ENCODE measurements at places on chromosomes 2 and 18.

GRCh38 chr18:75896865-75897264, 469.4 kb upstream of the SMIM21 start:
- DNase-seq = no peak

- DNase-seq = no peak
Observed at GRCh38 chr2:195388028-195388427, 269.0 kb upstream of the SLC39A10 start.

DNA sequence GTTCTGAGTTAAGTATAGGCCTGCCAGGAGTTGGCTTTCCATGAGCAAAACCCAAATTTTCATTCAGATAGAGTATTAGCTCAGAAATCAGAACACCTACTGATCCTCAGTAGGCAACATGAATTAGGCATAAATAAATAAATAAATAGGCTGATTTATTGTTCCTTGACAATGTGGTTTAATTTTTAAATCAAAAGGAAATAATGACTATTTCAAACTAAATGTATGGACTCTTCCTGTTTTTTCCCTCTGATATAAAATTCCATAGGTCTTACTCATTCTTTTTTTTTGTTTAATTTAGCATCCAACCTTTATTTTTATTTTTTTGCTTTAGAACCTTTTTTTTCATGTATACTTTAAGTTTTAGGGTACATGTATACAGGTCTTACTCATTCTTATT, 140.2 kb upstream of the ITGA6 start:
- no peak for DNase-seq

- no peak for DNase-seq
Observed at GRCh38 chr2:11621410-11621809, 48.6 kb downstream of the NTSR2 start.

GRCh38 chr2:12254280-12254860, 462.4 kb upstream of the TRIB2 start:
- DNase-seq = no peak

DNA sequence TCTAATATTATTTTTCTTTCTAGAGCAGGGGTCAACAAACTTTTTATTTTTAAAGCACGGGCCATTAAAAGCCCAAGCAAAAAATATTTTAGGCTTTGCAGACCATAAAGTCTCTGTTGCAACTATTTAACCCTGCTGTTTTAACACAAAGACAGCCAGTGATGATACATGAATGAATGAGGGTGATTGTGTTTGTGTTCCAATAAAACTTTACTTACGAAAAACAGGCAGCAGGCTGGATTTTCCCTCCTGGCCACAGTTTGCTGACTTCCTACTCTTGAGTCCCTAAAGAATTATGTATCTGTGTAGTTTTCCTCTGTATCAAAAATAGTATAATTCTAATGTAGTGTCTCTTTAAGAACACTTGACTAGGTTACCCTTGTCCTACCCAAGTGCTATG, 402.0 kb downstream of the ADCYAP1 start:
- DNase-seq = no peak

DNA sequence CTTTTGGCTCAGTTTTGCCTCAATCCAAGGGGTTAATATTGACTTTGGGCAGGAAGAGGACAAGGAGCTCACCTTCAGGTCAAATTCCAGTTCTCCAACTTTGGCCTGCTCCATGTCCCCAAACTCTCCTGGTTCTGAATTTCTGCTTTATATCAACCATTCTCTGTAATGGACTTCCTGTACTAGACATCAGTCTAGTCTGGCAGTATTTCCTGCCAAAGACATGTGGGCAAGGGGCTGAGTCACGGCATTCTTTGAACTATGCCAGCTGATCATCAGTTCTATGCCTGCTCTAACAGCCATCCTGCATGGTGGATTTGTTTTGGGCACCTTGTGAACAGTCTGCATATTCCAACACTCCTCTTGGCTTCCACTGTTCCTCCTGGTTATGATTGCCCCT, 199.4 kb downstream of the ZEB2 start:
- no peak for DNase-seq

DNA sequence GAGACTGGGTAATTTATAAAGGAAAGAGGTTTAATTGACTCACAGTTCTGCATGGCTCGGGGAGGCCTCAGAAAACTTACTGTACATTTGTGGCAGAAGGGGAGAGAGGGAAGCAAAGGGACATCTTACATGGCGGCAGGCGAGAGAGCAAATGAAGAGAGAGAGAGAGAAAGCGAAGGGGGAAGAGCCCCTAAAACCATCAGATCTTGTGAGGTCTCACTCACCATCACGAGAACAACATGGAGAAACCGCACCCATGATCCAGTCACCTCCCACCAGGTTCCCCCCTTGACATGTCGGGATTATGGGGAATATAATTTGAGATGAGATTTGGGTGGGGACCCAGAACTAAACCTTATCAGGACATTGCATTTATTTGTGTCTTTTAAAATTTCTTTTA, 75.9 kb downstream of the ACSL3 start:
- DNase-seq = no peak

GRCh38 chr2:23548143-23548769, 163.3 kb downstream of the KLHL29 start:
- DNase-seq = no peak

- no peak for DNase-seq
Observed at GRCh38 chr18:23321996-23322395, 131.1 kb upstream of the RIOK3 start.

GRCh38 chr2:54261537-54261936, 5.5 kb upstream of the TSPYL6 start:
- DNase-seq = no peak

- DNase-seq = no peak
Observed at GRCh38 chr18:79395308-79395640, 456 bp upstream of the NFATC1 start.

- no peak for DNase-seq
Observed at GRCh38 chr2:145055651-145056050, 535.7 kb upstream of the ZEB2 start.

- no peak for DNase-seq
Observed at GRCh38 chr2:165793779-165794535, at the start of gene GALNT3. Gene GALNT3 (minus strand): TSS chr2:165794247. CDS start chr2:165770700, 23,547 bp downstream.

GRCh38 chr2:231336236-231336635, 59.3 kb upstream of the B3GNT7 start:
- DNase-seq = no peak

DNA sequence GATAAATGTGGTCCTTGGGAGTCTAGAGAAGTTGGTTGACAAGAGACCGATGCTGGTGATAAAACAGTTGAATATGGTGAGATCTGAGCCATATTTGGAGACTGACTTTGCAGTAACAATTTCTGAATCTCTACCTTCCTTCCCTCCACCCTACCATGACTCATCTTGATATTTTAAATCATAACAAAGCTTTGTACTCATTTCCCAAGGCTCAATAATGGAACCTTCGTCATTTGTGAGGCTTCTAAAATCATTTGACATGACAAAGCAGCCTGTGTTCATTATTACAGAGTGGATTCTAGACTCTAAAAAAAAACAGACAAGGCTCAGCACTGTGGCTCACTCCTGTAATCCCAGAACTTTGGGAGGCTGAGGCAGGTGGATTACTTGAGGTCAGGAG, 38.5 kb upstream of the PDCL3 start:
- no peak for DNase-seq

GRCh38 chr2:45293182-45293581, 283.9 kb upstream of the SIX2 start:
- no peak for DNase-seq

DNA sequence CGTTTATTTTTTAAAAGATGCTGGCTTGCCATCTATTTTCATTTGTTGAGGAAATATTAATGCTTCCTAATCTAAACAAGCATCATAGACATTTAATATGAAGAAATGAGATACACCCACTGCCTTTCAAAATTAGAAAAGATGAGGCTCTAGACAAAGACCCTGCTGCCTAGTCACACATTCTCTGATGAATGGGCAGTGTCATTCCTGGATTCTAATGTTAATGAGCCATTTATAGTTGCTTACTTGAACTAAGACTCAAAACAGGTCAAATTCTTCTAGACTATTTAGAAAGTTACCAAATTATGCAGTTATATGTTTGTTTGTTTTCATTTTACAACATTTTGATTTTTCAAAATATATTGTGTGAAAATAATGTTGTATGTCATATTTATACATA, 237.6 kb downstream of the CDH7 start:
- no peak for DNase-seq

All from anterior cingulate cortex (tissue), 58 donors.